Activated CD8-positive, alpha-beta memory T cell treated with anti-CD3 and anti-CD28 coated beads for 1 hour (primary cell): ENCODE measurements at places on chromosomes 3 and 15.

DNA sequence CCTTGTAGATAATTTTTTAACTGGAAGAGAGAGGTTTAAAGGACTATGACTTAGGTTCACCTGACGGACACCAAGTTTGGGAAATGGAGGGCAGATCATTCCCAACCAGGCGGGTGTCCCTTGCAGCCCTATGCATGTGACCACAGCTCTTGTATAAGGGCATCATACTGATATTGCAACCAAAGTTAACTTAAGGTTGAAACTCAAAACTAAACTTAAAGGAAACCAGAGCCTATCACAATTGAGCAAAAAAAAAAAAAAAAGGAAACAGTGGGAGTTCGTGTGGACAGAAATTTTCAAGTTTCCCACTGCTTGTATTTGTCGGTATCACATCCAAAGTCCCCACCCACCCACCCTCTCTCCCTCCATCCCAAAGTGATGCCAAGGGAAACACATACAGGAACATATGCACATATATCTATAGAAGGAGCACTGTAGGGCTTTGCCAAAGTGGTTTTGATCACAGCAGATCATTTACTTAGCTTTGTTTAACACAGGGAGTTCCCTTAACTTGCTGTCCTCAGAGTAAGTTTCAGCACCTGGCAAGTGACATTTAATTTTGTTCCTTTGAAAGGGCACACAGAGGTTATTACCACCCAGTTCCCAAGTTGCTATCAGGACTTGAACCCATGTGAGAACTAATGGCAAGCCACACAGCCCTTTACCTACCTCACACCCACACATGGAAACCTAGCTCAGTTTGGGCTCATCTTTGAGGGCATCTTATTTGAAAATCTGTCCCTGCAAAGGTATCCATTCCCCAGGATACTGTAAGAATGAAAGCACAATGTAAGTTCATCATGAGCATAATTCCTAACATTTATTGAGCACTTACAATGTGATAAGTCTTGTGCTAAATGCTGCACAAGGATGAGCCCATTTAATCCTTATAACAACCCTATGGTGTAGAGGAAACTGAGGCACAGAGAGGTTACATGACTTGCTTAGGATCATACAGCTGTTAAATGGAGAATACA is 204.5 kb upstream of the CMC1 start:
- DNase-seq = no peak

GRCh38 chr3:50430191-50430590 is 70.9 kb upstream of the TMEM115 start:
- no peak for DNase-seq

DNA sequence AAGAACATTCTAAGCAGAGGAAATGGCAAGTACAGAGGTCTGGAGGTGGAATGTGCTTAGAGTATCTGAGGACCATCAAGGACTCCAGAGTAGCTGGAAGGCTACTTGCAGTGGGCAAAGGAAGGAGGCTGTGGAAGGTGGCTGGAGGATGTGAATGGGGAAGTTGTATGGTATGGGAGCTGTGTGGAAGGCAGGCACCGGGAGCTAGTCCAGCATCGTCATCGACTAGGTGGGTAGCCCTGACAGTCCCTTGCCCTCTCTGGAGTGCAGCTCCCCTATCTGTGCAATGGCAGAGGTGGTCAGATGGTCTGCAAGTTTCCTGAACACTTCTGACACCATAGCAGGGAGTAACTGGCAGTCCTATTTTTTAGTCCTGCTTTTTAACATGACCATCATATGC is 19.3 kb downstream of the CCDC13 start:
- no peak for DNase-seq

GRCh38 chr3:35616346-35616745 is 23.0 kb upstream of the ARPP21 start:
- DNase-seq = no peak

DNA sequence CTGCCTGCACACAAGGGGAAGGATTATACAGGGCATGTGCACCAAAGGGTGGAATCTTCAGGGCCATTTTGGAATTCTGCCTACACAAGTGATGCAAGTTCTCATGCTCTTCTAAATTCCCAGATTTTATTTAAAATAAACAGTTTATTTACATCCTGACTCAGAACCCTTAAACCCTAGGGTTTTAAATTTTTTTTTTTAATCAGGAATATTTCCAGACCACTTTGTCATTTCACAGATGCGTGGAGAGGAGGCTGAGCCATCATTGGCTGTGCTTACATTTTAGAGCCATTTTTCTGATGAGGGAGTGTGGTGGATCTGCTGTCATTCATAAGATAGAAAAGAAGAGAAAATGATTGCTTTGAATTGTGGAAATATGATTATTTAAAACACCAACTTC is 65.2 kb upstream of the MNS1 start:
- no peak for DNase-seq

- no peak for DNase-seq
Measured at GRCh38 chr3:171068658-171069057, 42.1 kb upstream of the SLC2A2 start.

GRCh38 chr3:143188881-143189280 is 69.3 kb downstream of the CHST2 start:
- no peak for DNase-seq

GRCh38 chr3:58497097-58497496 is 5.2 kb downstream of the KCTD6 start:
- DNase-seq = no peak

GRCh38 chr3:28574036-28574435 is 225.4 kb upstream of the AZI2 start:
- DNase-seq = no peak
